Right lung (tissue), 10 donors: ENCODE measurements at places on chromosomes 2 and 18. TPM values are rescaled to one million over a fixed set of nuclear protein-coding genes. Genes with fewer than 3 reads are reported as not detected.

The HMSD gene
- polyA plus RNA-seq = 1.5 TPM

The MREG gene
- polyA plus RNA-seq = 17.7 TPM

GRCh38 chr18:10440884-10441283 lies 13.6 kb upstream of the APCDD1 start:
- no peak for DNase-seq

DNA sequence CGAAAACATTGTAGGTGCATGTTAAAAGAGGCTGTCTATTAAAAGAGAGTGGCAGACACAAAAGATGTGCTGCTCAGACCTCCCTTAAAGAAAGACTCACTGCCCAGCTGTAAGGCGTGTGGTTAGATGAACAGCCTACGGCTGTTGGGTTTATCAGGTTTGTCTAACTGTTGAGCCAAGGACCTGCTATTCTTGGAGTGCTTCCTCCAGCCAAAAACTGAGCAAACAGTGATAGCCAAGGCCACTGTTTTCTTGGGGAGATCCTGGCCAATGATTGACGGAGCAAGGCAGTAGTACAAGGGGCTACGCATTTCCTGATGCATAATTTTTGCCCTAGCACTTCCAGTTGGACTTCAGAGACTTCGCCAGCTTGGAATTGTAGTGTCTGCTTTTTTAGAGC lies 1.4 kb upstream of the RAB3GAP1 start:
- DNase-seq = no peak

GRCh38 chr2:164920430-164920829 lies 34.9 kb downstream of the SLC38A11 start:
- no peak for DNase-seq

- no peak for DNase-seq
These were observed 257.4 kb upstream of the SLC14A2 start for GRCh38 chr18:45357686-45358470.

GRCh38 chr2:51299370-51299769 lies 267.4 kb upstream of the NRXN1 start:
- DNase-seq = no peak
